ENCODE measurements at places on chromosomes 16 and 17.

DNA sequence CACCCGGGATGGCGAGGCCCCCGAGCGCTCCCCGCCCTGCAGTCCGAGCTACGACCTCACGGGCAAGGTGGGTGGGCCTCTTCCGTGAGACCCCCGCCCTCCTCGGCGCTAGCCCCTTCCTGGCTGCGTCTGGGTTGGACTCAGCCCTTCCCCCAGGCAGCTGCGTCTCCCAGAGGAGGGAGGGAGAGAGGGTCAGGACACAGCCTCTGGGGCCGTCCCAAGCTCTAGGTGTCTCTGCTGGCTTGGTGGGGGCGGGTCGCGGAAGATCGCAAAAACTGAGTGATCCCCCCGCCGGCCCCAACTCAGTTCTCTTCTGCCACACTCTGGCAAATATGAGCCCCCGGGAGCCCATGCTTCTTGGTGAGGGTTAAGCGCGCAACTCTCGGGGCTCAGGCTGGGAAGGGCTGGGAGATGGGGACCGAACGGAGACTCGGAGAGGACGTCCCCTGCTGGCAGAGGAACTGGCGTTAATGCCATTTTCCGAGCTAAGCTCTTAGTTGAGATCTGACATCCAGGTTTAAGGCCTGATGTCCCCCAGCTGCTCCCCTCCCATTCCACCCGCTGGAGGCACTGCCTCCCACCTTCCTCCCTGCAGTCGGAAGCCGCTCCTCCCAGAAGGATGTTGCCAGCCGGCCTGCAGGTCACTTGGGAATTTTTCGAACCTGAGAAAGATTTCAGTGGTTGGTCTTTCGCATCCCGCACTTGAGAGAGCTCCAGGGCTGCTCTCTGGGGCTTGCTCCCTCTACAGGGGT is 419 bp downstream of the RAB37 start:
- DNase-seq = no peak

- DNase-seq = no peak
Measured at GRCh38 chr17:45135978-45136791, 698 bp downstream of the ACBD4 start.

DNA sequence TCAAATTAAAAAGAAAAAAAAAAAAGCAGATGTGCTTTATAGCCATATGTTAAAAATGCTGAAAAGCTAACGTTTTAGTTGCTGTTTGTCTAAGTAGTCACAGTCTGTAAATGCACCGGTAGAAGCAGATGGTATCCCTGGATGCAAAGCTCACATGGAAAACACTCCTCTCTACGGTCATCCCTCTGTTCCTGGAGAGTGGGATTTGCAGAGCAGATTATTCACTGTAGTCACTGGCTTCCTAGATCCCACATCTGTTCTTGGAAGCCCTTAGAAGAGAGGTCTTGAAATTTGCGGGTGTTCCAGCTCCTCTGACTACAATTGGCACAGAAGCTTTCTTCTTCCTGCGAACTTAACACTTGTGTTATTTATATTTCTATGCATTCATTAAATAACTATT is 186.6 kb downstream of the PMP22 start:
- DNase-seq = no peak

- no peak for DNase-seq
Measured at GRCh38 chr16:30697264-30698138, 1.5 kb upstream of the SRCAP start.

DNA sequence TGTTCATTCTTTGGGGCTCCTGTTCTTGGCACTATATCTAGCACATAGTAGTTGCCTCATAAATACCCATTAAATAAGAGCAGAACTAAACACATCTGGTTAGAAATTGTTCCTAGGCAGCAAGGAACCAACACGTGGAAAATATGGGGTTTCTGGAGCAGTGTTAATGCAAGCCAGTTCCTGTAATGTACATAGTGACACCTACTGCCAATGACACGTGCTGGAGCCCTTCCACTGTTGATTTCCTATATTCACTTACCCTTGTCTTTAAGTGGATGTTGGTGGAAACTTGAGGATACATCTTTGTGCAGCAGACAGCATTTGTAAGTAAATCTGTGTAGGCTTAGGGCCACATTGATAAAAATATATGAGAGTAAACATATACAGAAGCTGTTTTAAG is 1.6 kb upstream of the IRF8 start:
- no peak for DNase-seq

GRCh38 chr17:76925441-76925891 is 57.3 kb downstream of the MGAT5B start:
- no peak for DNase-seq

DNA sequence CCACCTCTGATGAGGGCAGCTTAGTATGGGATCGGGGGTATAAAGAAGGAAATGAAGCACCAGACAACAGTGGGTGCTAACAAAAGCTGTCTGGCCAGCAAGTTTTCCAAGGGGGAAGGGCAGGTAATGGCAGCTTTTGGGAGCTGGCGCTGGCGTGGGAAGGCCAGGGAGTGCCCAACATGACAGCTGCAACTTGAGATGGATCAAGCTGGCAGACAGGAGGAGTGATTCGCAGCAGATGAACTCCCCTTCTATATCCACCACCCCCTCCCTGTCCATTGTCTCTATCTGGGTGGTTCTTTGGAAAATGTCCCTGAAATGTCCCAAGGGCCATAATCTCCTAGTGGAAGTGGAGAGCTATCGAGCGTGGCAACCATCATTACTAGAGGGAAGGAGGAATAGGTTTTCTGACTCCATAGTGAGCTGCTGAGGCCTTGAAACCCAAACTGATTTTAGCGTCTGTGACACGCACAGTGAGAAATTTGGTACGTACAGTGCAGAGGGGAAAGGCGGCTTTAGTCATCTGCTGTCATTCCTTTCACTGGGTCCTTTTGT is 4.8 kb upstream of the INPP5K start:
- no peak for DNase-seq

DNA sequence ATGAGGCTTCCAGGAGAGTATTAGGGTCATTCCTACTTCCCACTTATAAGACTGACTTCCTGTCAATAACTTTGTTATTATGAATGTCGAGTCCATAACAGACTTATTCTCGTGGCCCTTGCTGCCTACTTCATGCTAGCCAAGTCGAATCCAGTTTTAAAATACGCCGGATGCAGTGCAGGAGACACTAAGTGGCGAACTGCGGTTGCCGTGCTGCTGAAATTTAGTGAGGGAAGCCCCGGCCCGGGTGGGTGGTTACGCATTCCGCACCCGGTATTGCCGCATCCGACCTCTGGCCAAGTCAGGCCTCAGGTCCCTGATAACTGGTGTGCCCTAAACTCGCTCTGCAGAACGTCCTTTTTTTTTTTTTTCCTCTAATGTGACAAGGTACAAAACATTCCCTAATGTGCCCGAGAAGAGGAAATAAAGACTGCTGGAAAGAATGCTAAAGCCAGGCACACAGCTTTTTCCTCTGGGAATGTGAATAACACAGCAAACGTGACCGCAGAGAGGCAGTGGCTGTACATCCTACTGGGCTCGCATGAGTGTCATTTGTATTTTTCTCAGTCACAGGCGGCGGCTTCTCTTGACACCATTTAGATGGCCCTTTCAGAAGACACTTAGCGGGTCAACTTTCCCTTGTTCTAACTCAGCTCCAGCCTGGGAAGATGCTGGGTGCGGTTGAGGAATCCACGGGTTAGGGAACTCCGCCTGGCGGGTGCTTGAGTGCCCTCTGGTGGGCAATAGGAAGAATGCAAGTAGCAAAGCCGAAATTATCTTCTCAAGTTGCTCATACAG is 7.1 kb upstream of the AKTIP start:
- DNase-seq = peak; percentile 38

DNA sequence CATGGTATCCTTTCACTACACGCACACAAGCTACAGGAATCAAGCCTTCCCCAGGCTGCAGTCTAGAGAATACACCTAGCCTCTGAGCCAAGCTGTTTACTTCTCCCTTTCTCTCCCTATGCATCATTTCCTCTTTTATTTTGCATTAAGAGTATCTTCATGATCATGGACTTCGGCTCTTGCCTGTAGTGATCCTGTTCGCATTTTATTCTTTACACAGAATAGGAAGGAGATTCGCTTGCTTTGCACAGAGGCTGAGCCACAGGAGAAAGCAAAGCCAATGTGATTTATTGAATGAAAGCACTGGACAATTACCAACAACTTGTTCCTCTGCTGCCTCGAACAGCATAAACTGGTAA is 172.7 kb downstream of the ANKFN1 start:
- no peak for DNase-seq

DNA sequence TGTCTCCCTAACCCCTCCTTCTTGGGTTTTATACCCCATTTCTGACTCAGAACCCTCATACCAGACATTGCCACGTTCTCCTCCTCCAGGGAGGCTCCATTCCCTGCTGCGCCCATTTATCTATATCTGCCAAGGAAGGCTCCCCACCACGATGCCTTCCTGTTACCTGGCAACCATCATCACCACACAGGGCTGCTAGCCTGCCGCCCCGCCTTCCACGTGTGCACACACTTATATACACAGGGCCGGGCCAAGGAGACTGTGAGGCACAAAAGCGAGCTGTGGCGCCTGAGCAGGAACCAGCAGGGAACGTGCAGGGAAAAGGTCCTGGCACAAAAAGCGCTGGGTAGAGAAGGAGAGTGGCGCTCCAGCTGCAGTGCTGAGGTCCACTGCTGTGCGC is 261.8 kb downstream of the CBLN1 start:
- DNase-seq = no peak

DNA sequence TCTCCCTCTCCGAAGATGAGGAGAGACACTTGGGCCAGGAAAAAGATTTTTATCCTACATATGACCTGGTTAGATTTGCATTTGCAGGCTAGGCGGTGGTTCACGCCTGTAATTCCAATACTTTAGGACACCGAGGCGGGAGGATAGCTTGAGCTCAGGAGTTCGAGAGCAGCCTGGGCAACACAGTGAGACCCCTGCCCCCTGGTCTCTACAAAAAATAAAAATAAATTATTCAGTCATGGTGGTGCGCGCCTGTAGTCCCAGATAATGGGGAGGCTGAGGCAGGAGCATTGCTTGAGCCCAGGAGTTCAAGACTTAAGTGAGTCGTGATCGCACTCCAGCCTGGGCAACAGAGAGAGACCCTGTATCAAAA is 7.9 kb upstream of the THAP11 start:
- DNase-seq = no peak

Measured in activated naive CD4-positive, alpha-beta T cell (primary cell).